ENCODE measurements at places on chromosomes 1 and 21.
A peak's percentile ranks its signal among the peaks of the same experiment; 100 is the strongest.

- no peak for DNase-seq
Observed at GRCh38 chr1:221344693-221345092, 397.2 kb downstream of the DUSP10 start.

GRCh38 chr1:161082996-161083747, 6.2 kb downstream of the NECTIN4 start:
- no peak for DNase-seq

DNA sequence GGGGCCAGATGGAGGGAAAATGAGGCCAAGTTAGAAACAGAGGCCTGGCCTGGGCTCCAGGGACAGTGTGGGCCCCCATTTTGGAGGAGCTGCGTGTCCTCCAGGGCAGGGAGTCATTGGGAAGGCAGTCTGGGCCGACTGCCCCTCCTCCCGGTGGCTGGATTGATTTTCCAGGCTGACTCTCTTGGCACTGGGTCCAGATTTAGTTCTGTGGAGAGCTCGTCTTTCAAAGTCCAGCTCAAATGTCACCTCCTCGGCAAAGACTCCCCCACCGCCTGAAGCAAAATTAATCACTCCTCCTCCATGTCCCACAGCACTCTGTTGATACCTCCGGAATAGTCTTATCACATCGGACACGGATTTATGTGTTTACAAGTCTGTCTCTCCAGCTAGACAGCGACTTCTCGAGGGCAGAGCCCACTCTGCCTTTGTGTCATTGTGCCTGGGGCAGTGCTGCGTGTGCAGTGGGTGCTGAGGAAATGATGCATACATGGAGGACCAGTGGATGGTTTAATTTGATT, 175.1 kb downstream of the CAMTA1 start:
- no peak for DNase-seq

GRCh38 chr1:34827341-34827941, 32.1 kb downstream of the SMIM12 start:
- no peak for DNase-seq

- DNase-seq = no peak
Observed at GRCh38 chr1:115649964-115650363, 8.2 kb downstream of the VANGL1 start.

GRCh38 chr1:183912265-183912886, 107.5 kb downstream of the RGL1 start:
- DNase-seq = no peak

- no peak for DNase-seq
Observed at GRCh38 chr1:8844501-8845006, 27.1 kb upstream of the RERE start.

DNA sequence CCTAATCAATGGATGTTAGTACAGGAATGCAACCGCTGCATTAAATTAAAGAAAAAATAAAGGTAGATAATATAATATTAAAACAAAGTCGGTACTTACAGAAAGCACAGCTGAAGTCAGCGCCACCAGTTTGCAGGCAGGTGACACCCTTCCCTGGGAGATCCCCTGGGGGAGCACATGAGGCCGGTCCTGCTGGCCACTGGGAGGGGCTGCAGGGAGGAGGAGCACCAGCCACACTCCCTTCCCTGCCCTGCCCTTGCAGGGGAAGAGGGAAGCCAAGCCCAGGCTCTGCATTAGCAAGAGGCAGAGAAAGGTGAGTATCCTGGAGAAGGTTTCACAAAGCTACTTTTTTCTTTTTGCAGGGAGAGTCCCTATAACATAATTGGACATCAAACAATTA, 507.0 kb downstream of the AJAP1 start:
- no peak for DNase-seq

DNA sequence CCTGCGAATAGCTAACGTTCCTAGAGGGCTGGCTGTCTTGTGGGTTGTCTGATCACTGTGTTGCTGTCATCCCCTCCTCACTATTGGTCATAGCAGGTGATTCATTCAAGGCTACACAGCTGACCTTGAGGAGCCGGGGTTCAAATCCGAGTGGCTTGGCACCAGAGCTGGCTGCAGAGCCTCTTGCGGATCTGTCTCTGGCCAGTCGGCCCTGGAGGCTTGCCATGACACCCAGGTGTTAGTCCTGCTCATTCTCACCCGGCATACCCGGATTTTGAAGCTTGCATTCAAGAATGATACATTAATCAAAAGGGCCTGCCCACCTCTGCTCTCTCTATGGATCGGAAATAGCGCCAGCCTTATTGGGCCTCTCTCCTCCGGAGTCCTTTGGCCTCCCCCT, 110.4 kb downstream of the DHRS3 start:
- no peak for DNase-seq

DNA sequence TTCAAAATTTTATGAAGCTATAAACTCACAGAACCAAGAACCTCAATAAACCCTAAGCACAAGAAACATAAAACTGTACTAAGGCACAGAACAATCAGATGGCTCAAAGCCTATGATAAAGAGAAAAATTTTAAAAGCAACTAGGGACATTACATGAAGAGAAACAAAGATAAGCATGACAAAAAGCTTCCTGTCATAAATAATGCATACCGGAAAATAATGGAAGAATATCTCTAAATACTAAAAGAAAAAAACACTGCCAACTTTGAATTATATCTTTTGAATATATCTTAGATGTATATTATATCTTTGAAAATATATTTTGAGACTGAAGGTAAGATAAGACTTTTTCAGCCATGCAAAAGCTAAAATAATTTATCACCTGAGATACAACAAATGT, 21.4 kb upstream of the KCNN3 start:
- no peak for DNase-seq

DNA sequence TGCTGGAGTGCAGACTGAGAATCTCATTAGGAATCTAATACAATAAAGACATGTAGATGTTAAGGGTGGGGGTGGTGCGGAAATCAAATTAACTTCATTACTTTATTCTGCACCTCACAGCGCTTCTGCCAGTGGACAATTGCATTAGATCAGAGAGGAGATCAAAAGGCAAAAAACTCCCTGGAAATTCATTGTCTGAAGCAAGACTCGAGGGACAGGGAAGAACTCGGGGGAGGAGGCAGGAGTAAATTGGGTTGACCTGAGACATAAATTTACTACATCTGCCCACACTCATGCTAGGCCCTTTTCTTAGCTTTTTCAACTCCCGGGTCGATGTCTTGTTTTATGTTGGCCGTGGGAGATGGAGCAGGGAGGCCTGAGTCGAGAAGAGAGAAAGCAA, 315.4 kb downstream of the SPATA17 start:
- no peak for DNase-seq

GRCh38 chr1:153937331-153937730, 9.2 kb downstream of the DENND4B start:
- no peak for DNase-seq

DNA sequence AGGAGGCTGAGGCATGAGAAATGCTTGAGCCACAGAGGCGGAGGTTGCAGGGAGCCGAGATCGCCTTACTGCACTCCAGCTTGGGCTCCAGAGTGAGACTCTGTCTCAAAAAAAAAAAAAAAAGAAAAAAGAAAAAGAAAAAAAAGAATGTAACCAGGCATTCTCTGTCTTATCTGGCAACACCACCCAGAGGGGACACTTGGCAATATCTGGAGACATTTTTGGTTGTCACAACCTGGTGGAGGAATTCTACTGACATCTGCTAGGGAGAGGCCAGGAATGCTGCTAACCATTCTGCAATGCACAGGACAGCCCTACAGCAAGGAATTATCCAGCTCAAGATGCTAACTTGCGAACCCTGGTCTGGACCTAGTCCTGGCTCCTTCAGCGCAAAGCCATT, 2.3 kb upstream of the CNR2 start:
- no peak for DNase-seq

- no peak for DNase-seq
Observed at GRCh38 chr1:65538086-65538485, 117.6 kb downstream of the LEPR start.

- DNase-seq = no peak
Observed at GRCh38 chr21:17444828-17445227, 68.0 kb upstream of the CXADR start.

DNA sequence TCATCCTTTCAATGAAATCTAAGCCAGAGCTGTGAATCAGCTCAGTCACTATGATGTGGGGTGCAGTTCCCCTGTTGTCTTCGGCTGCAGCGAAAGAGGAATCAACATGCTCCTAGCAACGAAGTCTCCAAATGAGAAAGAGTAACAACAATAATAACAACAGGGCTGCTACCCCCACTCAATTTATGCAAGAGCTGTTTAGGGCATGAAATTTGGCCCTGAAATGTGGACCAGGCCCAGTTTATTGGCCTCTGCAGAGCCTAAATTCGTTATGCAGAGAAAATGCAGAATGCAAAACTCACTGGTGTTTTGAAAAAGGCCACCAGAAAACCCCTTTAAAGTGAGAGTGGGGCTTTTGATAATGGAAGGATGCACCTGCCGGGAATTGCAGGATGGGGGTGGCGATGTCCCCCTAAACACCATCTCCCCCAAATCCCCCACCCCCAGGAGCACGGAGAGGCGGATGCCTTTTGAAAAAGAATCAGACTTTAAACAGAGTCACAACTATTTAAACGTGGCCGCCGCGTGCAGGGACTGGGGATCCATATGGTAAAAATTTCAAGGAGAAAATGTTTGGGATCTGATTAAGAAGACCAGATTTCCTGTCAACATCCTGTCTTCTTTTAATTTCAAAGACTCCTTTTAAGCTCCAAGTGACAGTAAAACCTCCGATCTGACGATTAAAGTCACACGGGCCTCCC, 1.9 kb downstream of the RUNX3 start:
- no peak for DNase-seq

- DNase-seq = no peak
Observed at GRCh38 chr1:15835205-15835740, 12.2 kb upstream of the SPEN start.

- DNase-seq = no peak
Observed at GRCh38 chr1:198047913-198048312, 108.9 kb upstream of the NEK7 start.

DNA sequence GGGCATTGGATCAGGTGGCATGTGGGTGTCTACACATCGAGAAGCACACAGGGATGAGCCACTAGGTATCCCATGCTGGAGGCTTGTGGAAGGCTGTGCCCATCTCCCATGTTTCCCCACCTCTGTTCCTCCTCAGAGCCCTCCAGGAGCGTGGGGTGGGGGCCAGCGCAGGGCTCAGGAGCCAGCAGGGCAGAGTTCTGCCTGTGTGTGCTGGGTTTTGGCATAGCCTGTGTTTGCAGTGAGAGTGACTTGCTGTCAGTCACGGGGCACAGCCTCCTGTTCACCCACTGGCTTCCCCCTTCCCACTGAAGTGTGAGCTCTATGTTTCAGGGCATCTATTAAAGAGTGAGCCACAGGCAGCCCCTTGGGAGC, 10.4 kb downstream of the IBA57 start:
- DNase-seq = peak; percentile 13

GRCh38 chr21:45972716-45973474, 8.7 kb upstream of the COL6A1 start:
- DNase-seq = no peak
